LoVo (cell line): ENCODE measurements at places on chromosomes 16 and 17.

- no peak for DNase-seq
Measured at GRCh38 chr16:68421076-68421475, 27.2 kb downstream of the SMPD3 start.

- DNase-seq: no peak
Measured at GRCh38 chr17:79624718-79625478, 14.0 kb upstream of the RBFOX3 start.

GRCh38 chr16:65817066-65817465 lies 549.4 kb upstream of the CDH5 start:
- no peak for DNase-seq

GRCh38 chr17:14454746-14455145 lies 153.9 kb downstream of the HS3ST3B1 start:
- no peak for DNase-seq

DNA sequence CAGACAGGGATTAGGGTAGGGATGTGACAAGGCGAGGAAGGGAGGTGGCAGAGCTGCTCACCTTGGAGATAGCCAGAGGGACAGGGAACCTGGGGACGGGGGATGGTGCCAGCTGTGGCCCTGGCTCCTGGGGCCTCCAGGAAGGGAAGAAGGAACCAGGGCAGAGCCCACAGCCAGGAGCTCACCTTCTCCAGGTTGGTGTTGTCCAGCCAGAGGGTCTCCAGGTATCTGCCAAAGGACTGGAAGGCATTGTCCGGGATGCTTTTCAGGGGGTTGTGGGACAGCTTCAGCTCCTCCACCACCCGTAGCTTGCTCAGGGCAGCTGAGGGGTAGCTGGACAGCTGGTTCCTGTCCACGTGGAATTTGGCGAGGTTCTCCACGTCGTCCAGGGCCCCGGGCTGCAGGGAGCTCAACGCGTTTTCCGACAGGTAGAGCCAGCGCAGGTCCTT lies 801 bp downstream of the CHAD start:
- no peak for DNase-seq

DNA sequence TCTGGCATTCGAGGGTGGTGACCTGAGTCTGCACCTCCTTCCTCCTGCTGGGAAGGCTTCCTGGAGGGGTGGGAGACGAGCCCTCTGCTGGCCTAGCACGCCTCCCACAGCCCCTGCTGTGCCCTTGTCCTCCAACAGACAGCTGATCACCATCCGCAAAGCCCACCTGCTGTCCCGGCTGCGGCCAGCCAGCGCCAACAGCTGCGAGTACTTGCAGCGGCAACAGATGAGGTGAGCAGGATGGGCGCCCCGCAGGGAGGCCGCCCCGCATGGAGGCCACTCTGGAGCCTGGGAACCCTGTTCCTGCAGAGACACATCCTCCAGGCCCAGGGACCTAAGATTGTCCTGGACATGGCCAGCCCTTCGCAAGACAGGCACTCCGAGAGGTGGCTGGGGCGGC lies 21.6 kb downstream of the UBALD1 start:
- no peak for DNase-seq

GRCh38 chr16:11759163-11759834 lies 16.6 kb upstream of the TXNDC11 start:
- DNase-seq: no peak

DNA sequence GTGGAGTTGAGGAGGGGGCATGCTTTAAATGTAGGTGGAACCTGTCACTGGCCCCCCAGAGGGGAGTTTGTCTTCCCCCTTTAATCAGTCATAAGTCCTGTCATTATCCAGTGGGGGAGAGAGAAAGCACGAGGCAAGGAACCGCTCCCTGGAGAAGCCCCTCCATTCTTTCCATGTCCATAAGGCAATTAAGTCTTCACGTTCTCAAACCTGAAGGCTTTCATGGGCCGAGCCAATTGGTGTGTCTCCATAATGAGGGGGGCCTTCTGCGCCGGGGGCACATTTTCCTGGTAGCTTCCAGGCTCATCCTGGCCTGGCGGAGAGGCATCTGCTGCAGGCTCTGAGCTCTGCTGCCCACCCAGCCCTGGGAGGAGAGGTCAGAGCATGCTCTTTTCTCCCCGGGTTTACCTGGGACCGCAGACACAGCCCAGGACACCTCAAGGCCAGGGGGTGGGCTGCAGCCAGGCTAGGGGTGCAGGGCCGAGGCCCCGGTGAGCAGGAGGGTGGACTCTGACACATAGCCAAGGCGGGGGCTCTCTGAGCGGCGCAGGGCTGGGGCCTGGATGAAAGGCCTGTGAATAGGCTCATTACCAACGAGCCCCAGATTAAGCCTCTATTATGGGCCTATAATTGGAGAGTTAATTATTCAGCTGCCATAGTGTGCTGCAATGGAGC lies 42.5 kb downstream of the C16orf78 start:
- no peak for DNase-seq

- no peak for DNase-seq
Measured at GRCh38 chr17:8818047-8818446, 18.9 kb upstream of the MFSD6L start.

- DNase-seq: no peak
Measured at GRCh38 chr17:31391496-31391949, at the start of gene RAB11FIP4. TSS of gene RAB11FIP4 (plus strand) at chr17:31391675. CDS start at chr17:31391853, 178 bp downstream.

DNA sequence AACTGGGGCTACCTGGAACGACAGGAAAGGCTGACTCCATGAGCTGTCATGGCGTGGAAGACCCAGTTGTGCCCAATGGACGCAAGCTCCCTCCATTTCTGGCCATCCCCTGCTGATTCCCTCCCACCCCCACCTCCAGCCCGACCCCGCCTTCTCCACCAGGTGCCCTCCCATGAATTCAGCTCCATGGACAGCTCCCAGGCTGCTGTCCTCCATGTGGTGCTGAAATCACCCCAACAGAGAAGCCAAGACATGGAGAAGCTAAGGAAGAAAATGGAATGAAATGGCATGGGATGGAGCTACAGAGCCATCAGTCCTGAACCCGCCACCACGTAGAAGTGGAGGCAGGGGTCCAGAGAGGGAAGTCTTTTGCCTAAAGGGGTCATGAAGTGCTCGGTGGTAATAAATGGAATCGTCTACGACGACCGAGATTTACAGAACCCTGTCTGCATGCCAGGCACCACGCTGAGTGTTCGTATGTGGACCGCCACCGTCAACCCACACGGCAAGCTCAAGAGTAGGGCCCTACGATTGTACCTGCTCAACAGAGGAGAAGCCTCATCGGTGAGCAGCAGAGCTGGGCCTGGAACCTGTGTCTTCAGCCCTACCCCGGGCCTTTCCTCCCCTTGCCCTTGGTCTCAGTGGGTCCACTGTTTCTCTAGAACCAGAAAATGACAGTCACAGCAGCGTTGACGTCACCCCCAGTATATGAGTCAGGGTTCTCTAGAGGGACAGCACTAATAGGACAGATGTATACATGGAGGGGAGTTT lies 9.3 kb upstream of the ZC3H18 start:
- no peak for DNase-seq

- DNase-seq: no peak
Measured at GRCh38 chr16:83923581-83924365, 24.9 kb downstream of the MLYCD start.

GRCh38 chr16:68470461-68471150 lies 22.3 kb upstream of the SMPD3 start:
- no peak for DNase-seq

GRCh38 chr16:87420026-87421002 lies 28.2 kb downstream of the MAP1LC3B start:
- no peak for DNase-seq

DNA sequence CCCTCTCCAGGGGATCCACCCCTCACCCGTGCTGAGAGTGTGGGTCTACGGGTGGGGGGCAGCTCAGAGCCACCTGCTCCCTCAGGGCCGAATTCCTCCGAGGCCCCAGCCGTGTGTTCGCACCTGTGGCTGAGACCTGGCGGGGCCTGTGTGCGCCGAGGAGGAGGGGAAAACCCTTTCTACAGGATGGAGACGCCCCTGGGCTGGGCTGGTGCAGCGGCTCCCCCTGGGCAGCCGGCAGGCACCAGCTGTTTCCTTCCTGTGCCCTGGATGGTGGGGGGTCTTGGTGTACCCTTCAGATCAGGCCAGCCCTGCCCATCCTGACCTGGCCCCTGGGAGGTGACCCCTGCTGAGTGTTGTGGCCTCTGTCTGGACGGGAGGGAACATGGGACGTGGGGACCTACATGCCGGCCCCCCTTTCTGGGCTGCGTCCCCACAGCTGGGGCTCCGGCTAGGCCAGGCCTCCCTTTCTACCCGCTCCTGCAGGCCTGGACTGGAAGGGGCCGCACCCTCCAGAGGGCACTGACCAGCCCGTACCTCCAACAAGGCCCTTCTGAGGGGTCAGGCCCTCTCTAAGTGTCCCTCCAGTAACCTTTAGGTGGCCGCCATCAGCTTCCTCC lies 28.3 kb upstream of the PABPN1L start:
- DNase-seq: no peak

GRCh38 chr17:51166198-51166986 lies at the start of gene NME2:
TSS of gene NME2 (plus strand) at chr17:51166411. CDS start at chr17:51166831, 420 bp downstream.
- DNase-seq: peak; percentile 91
